ENCODE measurements at places on chromosomes 2 and 18.

GRCh38 chr18:59484561-59485328, 125.7 kb upstream of the LMAN1 start:
- no peak for DNase-seq

DNA sequence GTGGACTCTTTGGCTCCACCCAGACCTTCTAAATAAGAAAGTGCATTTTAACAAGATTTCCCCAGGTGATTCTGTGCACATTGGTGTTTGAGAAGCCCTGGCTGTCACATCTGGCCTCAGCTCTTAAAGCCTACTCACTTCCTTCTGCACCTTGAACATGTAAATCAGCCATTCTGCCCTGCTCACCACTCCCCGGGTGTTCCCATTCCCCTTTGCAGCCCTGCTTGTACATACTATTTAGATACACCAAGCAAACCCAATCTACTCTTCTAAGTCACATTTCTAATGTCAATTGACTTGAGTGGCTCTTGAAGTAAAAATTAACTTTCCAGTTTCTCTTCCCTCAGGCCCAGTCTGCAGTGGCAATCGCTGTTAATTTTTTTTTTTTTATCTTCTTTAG, 13.1 kb upstream of the SCN1A start:
- DNase-seq = no peak

DNA sequence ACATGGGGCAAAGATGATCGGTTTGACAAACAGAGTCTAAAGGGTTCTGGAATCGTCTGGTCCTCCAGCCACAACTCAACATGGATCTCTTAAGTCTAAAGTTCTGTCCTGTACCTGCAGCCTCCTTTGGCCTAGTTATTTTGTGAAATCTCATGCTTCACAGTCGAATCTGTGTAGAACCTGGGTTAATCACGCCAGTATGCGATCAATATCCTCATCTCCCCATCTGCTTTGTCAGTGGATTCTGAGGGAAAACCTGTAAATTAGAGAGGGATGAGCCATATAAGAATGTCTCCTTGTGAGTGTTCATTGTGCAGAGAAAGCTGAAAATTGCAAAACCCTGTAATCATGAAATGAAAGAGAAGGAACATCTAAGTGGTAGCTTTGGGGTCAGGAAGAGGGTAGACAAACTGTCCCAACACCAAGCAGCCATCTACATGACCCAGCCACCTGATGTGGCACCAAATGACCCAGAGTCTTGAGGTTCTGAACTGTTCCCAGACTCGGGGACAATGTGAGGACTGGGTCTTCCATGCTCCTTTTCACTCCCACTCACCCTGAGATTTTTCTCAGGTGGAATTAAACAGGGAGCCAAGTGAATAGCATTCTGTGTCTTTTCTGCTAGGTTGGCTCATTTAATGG, 175.6 kb downstream of the ALPK2 start:
- DNase-seq = no peak

DNA sequence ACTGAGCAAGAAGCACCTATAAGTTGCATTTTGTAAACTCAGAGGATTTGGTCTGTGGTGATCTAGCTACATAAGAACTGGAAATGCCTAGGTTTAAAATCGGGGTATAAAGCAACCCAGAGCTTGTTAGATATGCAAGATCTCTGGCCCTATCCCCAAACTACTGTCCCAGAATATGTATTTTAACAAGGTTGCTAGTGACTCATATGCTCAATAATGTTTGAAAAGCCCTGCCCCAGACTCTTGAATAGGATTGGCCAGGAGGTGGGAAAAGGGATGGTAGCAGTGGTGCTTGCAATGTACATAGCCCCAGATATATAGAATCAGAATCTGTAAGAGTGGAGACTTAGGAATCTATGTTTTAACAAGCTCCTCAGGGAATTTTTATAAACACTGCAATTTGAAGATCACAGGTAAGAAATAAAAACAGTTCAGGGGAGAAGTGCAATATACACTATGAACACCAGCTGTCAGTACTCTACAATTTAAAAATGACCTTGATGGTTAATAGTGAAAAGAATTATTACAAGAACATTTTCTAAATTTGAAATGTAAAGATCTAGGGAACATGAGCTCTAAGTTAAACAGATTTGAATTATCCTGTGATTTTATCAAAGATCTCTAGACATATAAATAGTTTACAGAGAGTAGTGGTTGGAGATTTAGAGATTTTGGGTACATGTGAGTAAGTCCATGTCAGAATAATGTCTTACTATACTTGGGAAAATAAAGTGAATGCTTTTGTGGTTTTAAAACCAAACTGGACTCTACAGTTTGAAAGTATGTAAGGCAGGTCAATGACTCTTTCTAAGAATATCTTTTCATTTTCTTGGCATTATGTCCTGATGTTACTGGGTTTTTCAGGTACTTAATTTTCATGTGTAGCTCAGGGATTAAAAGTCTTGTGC, 7.7 kb upstream of the MMADHC start:
- DNase-seq = no peak

DNA sequence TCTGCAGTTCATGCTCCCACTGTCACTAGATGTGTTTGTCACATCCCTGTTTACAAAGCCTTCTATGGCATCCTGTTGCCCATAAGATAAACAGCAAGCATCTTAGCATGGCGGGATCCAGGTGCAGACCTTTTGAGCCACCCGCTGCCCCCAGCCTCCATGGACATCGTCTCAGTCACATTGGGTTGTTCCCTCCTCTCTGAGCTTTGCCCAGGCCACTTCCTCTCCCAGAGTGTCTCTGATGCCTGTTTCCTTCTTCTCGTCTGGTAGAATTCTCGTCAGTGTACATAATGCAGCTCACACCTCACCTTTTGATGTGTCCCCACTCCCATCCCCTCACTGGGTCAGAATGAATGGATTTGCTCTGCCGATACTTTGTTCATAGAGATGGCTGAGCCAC, 239.0 kb upstream of the APCDD1 start:
- DNase-seq = no peak

DNA sequence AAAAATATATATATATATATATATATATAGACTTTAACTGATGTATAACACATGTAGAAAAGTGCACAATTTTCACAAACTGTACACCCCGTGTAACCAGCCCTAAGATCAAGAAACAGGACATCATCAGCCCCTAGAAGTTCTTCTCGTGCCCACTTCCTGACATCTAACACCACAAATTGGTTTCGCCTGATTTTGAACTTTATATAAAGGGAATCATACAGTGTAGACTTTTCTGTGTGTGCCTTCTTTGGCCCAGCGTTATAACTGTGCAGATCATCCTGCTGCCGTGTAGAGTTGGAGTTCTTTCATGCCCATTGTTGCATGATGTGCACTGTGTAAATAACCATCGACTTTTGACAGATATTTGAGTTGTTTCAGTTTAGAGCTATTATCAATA, 41.0 kb downstream of the SMAD7 start:
- DNase-seq = no peak
